Cardiac fibroblast (primary cell): ENCODE measurements at places on chromosomes 1 and 21.

DNA sequence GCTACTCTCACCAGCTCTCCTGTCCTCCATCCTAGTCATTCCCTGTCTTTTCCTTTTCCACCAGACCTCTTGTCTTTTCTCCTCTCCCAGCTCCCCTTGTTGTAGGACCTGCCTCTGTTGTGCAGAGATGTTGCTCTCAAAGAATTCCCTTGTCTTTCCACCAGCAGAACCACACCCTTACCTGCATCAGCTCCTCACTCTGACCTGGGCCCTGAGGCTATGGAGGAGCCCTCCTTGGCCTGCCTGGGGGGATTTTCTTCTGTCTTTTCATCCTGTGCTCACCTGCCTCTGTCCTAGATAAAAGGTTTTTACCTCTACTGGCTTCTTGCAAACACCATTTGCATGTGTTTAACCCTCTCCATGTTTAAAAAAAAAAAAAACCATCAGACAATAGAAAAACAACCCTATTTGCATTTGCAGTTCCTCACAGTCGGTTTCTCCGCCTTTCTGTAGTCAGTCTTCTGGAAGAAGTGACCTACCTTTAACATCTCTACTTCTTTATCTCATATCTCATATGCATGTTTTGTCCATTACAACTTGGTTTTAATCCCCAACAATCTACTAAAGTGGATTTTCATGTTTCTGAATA, 12.1 kb downstream of the FCRL5 start:
- no peak for DNase-seq

- DNase-seq: no peak
Observed at GRCh38 chr1:75087278-75087677, 46.9 kb upstream of the LHX8 start.

DNA sequence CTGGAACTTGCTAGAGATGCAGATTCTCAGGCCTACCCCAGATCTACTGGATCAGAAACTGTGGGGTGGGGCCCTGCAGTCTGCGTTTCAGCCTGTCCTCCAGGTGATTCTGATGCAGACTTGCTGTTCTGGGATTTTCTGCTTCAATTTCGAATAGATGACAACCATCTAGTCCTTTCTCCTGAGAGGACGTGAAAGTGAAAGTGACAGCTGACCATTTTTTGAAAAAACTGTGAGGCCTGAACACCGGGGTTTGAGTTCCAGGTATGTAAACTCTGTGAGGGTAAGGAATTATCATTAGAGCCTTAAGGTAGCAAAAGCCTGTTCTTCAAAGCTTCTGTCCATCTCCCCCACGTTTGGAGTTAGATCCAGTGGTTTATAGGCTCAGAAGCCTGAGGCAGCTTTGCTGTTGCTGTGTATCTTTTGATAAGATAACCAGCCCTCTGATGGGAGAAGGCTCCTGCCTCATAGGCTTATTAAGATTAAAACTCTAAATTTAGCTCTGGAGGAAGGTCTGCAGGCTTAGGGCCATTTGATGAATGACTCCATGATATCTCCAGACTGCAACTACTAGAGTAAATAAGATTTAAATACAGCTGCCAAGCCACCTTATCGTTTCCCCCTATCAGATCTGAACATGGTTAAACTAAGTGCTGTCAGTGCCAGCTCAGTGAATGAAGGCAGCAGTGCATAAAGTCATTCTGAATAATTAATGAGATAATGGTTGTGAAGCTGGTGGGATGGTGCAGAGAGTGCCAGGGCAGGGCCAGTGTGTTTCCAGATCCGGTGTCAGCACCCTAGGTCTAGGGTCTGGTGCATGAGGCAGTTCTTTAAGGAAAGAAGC, 335.2 kb downstream of the HHAT start:
- no peak for DNase-seq

- DNase-seq: no peak
Observed at GRCh38 chr21:14629461-14629860, 83.3 kb upstream of the SAMSN1 start.

GRCh38 chr1:39063191-39063590, 37.0 kb downstream of the NDUFS5 start:
- DNase-seq: no peak

DNA sequence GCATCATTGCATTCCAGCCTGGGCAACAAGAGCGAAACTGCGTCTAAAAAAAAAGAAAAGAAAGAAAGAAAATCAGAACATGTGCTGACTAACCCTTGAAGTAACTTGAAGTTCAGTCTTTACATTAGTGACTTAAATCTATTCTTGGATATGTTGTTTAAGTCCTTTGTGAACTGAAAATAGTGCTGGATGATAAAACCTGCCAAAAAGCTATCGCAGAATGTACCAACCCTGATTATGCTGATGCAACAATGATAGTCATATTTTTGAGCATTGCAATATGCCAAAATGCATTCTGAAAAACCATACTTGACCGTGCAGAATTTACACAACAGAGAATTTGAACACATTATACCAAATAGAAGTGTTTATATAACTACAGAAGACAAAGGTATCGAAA, 30.7 kb downstream of the SHISAL2A start:
- DNase-seq: peak; percentile 20

DNA sequence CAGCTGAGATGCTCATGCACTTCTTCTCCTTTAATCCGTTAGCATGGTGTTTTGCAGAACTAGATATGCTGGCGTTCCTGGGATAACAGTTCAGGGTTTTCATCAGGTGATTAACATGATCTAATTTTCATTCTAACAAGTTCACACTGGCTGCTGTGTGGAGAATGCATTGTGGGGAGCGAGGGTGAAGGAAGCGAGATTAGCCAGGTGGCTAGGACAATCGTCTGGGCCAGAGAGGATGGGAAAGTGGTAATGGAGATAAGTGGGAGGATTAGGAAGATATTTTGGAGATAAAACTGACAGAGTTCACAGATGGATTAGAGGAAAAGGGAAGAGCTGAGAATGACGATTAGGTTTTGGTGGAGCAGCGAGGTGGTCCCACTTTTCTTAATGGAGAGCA, 138.1 kb upstream of the MAGI3 start:
- DNase-seq: no peak

GRCh38 chr1:86500714-86501113, 32.0 kb downstream of the CLCA1 start:
- no peak for DNase-seq

- DNase-seq: no peak
Observed at GRCh38 chr1:212825798-212826452, 21.5 kb downstream of the SPATA45 start.

GRCh38 chr1:247246325-247247115, 9.4 kb upstream of the VN1R5 start:
- no peak for DNase-seq

DNA sequence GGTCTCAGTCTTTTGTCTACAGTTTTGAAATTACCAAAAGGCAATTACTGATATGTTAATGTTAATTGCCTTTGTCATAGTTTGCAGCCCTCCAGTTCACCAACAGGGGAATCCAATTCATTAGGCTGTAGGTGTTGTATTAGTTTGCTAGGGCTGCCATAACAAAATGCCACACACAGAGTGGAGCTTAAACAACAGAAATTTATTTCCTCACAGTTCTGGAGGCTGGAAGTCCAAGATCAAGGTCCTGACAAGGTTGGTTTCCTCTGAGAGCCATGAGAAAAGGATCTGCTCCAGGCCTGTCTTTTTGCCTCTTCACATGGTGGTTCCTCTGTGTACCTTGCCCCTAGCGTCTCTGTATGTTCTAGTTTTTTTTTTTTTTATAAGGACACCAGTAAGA, 1.3 kb downstream of the RTCA start:
- no peak for DNase-seq

- DNase-seq: peak; percentile 62
Observed at GRCh38 chr1:211830328-211831142, at the start of gene LPGAT1. LPGAT1 (minus strand) TSS chr1:211830763; CDS start chr1:211829296, 1,467 bp downstream.

GRCh38 chr1:156146769-156147405, 6.5 kb upstream of the SEMA4A start:
- DNase-seq: peak; percentile 54

- DNase-seq: no peak
Observed at GRCh38 chr1:101444873-101445618, 208.2 kb downstream of the S1PR1 start.

DNA sequence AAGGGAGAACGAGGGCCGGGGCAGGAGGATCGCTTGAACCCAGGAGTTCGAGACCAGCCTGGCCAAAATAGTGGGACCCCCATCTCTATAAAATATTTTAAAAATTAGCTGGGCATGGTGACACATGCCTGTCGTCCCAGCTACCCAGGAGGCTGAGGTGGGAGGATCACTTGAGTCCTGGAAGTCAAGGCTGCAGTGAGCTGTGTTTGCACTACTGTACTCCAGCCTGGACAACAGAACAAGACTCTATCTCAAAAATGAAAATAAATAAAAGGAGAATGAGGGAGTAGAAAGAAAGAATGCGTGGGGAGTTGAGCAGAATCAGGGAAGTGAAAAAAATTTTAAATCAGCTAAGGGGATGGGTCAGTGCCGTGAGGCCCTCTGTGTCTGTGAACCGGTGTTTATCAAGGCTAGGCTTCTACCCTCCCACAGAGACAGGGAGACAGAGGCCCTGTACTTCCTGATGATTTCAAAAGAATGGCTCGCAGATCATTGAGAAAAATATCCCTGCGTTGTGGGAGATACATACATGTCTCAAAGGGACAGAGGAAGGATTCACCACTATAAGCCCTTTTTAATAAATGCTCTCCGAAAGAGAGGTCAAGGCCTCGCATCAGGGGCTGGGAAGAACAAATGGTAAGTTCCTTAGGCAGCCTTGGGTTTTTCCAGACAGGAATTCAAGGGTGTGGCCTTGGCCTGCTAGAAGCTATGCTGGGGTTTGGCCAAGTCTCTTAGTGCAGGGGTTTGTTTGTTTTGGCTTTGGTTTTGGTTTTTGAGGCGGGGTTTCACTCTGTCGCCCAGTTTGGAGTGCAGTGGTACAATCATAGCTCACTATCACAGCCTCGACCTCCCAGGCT, 20.7 kb downstream of the IL10RB start:
- DNase-seq: peak; percentile 81

DNA sequence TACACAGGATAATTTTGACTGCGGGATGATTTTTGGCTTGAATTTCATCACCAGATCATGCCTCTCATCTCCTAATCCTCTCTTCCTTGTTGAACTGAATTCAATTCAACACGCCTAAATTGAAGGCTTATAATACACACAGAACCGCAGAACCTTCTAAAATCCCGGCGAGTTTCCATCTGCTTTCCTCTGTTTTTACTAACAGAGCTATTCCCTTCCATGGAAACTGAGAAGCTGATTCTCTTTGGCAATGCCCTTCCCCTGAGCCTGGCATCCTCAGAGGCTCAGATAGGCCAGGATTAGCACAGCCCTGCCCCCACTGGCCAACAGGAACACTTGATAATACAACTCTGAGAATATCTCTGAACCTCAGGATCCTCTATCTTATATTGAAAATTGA, 130.2 kb downstream of the CAPN8 start:
- DNase-seq: no peak

- DNase-seq: no peak
Observed at GRCh38 chr1:70411360-70411844, 334 bp downstream of the CTH start.

GRCh38 chr1:178564086-178564782, 51.3 kb downstream of the TEX35 start:
- DNase-seq: peak; percentile 25

- DNase-seq: peak; percentile 53
Observed at GRCh38 chr21:46459356-46460112, 843 bp downstream of the DIP2A start.

GRCh38 chr1:151574575-151575529, 34.7 kb downstream of the TUFT1 start:
- peak; percentile 88 for DNase-seq

- DNase-seq: no peak
Observed at GRCh38 chr1:205504311-205505075, at the start of gene CDK18. CDK18 (plus strand) TSS chr1:205504669; CDS start chr1:205523168, 18,499 bp downstream.

DNA sequence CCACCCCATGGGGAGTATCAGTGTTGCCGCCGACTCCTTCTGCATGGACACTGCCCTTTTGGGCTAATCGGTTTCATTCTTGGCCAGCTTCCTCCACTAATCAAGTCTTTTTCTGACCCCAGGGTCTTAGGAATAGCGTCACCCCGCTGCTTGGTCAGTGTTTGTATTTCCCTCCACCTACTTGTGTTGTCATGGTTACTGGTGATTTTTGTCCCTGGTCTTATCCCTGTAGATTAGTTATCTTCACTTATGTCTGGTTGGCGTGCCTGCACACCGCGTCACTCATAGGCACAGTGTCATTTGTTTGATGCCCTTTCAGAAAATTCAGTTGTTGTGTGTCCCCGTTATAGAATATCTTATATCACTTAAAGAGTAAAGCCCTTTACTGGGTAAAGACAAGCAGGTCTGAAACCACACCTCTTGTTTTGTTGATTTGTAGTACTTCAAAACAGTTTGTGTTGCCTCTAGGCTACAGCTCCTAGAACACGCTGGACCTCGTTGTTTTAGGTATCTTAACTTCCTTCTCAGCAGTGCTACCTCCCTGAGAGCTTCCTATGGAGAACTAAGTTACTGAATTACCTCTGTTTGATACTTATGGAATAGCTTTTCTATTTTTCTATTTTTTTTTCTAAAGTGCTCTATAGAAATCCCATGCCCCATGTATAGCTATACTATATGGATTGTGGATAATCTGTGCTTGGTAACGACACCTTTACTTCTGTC, 868 bp downstream of the PPP1R12B start:
- peak; percentile 73 for DNase-seq

- peak; percentile 16 for DNase-seq
Observed at GRCh38 chr1:35488336-35488735, 68.9 kb downstream of the KIAA0319L start.

DNA sequence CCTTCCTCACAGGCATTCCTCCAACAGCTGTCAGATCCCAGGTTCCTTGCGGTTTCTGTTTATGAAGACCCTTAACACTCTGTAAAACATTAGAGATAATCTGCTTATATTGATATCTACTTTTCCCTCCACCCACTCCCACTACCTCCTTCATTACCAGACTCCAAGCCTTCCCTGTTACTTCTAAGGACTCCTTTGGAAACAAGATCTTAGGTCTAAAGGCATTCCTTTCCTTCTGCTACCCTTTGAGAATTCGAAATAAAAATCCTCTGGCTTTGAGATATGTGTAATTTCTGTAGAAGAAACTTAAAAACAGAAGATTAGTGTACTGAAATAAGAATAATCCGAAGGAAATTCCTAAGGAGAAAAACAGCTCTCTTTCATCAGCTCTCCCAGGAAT, 23.7 kb upstream of the LYPLAL1 start:
- DNase-seq: no peak

GRCh38 chr1:201594575-201595245, 55.8 kb downstream of the NAV1 start:
- DNase-seq: peak; percentile 24

DNA sequence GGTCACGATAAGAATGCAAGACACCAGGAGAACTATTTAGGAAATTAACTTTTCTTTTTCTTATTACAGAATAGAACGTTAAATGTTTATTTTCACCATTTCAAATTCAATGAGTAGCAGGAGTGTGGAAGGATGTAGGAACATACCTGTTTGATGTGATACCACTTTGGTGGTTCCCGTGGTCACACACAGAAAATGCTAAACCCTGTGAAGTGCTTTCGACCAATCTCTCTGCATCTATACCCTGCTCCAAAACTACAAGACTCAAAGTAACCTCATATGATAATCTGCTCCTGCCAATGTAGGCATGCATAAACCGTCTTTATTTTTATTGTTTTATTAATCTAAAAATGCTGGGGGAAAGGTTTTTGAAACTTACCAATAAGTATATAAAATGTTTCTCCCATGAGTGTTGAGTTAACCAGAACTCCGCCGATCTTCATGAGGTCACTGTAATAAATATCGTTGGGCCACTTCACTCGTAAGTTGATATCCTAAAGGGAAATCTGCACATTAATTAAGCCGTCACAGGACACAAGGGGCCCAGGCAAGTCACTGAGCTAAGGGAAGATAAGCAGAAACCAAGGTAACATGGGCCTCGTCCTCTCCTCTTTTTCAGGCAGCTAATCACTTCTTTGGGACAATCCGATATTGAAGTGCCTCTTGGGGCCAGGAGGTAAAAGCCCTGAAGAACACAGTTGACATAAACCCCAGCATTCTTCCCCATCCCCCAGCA, 60.6 kb downstream of the SIM2 start:
- no peak for DNase-seq
